ENCODE measurements at places on chromosomes 2 and 18.

GRCh38 chr2:178756343-178756742, 50.9 kb downstream of the TTN start:
- DNase-seq, result no peak

GRCh38 chr2:37829616-37830395, 95.3 kb upstream of the RMDN2 start:
- no peak for DNase-seq

DNA sequence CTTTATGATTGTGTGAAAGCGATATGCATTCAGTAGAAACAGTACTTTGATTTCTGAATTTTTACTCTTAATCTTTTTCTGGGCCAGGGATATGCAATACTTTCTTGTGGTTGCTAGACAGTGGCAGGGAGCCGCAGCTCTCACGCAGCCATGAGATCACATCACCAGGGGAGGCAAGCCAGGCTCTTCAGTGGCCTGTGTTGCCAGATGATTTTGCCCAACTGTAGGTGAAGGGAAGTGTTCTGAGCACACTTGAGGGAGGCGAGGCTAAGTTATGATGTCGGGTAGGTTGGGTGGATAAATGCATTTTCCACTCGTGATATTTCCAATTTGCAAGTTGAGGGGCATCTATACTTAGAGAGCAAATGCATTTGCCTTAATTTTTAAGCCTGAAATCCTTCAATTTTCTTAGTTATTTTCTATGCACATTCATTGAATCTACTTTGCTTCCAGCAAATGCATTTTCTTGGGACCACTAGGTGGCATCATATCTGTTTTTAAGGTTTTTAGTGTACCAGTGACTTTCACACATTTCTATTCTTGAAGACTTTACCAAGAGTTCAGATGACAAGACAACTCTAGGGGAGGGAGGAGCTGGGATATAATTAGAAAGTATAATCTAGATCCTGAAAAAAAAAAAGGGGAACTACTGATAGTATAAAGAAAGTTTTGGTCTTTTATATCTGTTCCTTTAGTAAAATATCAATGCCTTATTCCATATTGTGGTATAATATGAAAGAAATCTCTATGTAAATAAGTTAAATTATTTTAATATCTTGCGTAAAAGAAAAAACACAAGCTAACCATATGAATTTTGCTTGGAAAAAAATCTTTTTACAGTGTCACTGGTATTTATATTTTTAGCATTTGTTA, 643.3 kb downstream of the SOCS6 start:
- no peak for DNase-seq

DNA sequence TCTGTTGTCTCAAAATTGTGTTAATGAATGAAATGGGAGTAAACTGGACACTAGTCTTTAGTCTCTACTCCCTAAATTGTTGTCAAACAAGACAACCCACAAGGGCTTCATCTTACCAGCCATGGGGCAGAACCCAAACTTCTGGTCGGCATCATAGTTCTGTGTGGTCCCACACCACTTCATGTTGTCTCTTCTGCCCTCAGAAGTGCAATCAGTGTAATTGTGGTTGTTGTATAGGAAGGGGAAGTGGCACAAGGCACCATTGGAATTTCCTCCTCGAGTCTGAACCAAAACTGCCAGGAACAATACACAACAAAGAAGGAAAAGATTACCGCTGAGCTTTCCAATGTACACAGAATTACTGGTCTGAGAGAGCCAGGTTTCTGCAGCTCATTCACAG, 12.6 kb downstream of the FN1 start:
- DNase-seq, result no peak

- no peak for DNase-seq
Measured at GRCh38 chr2:15241201-15241600, 319.9 kb downstream of the NBAS start.
